T follicular helper cell (primary cell): ENCODE measurements at places on chromosomes 12 and 14.

DNA sequence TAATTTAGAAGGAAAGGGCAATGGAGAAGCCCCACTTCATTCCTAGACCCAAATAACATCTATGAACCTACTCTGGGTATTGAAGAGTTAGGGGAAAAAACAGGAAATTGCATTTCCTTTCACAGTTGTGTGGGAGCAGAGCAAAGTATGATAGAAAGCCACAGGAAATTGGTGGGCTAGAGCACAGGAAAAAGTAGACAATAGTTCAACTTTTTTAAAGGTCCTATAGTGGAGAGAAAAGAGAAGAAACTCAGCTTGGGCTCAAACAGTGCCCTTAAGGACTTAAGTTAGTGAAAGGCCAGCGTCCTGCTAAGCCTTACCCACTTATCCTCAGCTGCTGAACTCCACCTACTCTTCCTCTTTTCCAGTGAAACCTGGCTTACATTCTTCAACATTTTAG, 258.1 kb downstream of the DPY19L2 start:
- no peak for DNase-seq

DNA sequence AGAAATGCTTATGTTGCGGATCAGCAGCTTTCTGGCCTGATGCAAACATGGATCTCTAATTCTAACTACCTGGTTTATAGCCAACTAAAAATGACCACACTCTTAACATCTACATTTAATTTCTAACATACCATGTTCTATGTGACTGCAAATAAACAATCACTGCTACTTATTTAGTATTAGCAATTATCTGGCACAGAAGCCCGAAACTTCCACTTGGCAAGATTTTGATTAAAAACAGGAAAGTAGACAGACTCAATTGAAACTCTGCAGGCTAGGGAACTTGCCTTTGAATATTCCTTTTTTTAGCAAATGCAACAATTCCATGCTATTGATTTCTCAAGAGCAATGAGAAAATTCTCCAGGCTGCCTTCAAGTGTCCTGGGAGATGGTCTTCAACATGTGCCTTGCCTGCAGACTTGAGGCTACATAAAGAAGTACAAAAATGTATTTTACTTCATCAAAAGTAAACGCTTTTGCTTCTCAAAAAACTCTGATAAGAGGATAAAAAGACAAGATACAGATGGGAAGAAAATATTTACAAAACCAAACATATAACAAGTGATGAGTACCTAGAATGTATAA, 9.1 kb upstream of the TMCC3 start:
- no peak for DNase-seq

DNA sequence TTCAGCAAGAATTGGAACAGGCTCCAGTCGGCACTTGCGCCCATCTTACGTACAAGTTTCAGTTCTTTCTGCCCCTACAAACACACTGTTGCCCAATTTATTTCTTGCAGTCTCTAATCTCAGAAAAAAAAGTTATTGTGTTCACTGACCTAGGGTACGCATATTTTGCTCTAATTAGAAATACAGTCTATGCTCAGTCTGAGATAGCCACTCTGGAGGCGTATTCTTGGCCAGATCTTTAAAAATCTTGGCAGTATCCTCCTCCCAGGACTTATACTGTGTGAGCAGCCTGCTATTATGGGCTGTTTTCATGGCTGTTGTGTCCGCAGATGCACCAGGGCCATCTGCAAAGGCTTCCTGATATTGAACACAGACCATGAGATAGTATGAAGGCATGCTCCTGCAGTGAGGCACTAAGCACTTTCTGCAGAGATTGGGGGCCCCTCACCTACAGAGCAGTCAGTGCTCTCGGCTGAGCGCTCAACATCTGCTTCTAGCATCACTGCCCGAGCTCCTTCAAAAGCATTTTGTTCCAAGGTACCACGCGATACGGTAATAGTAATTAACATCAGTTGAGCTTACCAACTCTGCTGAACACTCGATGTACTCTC, 57.9 kb downstream of the PPM1H start:
- DNase-seq, result no peak

- DNase-seq, result no peak
These were observed 8.9 kb downstream of the C1S start for GRCh38 chr12:7069386-7069785.

DNA sequence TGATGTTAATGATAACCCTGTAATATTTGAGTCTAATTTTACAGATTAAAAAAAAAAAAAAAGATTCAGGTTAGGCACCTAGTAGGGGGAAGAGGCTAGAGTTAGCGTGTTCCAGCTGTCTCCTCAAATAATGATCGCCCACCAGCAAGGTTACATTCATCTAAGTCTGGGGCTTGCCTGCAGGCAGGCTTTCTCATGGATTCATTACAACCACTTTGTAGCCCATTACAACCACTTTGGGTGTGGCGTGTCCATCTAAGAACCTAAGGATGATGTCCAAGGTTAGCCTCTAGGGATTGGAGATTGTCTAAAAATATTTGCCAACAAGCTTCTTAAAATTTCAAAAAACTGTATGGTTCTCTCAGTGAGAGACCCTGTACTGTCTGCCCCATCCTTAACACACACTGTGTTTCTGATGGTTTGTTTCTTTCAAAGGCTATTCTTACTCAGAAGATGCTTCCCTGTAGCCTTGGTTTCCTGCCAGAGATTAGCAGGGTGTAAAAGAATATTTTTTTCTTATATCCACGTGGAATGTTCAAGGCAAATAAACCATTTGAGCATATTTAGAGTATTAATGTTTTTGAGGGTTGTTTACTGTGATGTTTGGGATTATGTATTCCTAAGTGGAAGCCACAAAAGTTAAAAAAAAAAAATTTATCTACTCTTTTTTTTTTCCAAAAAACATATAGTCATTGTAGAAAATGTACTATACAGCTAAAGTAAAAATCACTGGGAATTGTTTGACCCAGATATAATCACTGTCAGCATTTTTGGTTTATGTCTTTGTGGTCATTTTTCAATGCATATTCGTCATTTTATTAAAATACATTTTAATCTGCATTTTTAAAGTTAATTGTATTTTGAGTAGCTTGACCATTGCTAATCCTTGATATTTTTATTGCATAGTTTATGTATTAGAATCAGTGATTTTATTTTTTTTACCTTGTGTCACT, 1.7 kb downstream of the DYNC1H1 start:
- no peak for DNase-seq

DNA sequence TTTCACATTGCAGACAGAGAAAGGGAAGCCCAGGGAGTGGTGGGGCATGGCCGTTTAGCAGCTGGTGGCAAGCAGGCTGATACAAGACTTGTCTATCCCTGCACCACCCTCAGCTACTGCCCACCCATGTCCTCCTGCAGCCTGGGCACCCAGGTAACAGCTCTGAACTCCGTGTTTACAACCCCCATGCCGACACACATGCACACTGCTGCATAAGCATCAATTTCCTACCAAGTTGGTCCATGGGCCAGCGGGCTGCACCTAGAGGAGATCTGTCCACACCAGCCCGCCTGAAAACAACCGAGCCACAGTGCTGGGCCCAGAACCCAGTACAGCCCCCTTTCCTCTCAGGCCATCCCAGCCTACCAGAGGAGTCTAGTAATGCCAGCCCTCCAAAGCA, 75.9 kb upstream of the C14orf180 start:
- DNase-seq, result no peak

DNA sequence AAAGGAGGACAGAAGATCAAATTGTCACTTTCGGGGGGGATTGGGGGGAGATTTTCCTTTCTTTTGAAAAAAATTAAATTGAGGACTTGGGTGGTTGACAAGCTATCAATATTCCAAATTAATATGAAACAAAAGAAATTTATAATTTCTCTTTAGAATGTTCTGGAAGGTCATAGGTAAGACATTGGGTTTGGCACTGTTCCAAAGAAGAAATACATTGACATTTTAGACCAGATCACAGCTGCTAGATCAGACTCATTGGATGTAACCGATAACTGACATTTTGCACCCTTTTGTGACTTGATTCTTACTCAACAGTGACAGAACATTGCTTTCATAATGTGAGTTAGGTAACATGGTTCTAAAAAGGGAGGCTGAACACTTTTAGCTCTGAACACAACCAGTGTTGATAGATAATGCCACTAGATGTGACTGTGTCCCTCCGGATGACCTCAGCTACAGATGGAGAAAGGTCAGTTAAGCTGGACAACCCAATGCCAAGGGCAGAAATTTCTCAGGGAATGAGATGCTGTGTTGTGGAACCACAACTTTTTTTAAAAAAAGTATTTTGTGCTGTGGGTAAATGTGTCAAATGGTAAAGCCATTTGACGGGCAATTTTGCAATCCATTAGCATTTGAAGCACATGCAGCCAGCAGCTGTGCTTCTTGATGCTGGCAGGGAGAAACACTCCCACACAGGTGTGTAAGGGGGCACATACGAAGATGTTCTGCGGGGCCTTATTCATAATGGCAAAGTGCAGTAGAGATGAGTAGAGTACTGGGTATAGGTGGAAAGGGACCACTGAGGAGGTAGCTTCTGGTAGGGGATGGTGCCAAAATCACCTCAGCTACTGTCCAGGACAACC, 62.9 kb downstream of the RFX4 start:
- no peak for DNase-seq

DNA sequence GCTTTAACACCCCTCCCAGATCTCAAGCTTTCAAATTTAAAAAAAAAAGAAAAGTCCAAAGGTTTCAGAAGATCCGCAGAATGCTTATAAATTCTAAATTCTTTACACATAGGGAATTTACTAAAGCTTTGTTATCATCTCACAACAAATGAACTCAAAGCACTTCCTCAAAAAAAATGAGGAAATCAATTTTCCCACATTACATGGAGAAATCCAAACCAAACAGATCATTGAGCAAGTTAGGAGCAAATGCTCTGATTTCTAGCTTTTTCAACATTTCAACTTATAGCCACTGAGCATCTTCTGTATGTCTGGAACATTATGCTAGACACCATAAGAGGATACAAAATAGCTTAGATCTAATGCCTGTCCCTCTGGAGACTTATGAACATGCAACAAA, 161.0 kb downstream of the CEP128 start:
- DNase-seq, result no peak

GRCh38 chr12:67456431-67456901, 187.3 kb downstream of the CAND1 start:
- DNase-seq, result no peak

- no peak for DNase-seq
These were observed 5.6 kb downstream of the MSI1 start for GRCh38 chr12:120363274-120363855.

DNA sequence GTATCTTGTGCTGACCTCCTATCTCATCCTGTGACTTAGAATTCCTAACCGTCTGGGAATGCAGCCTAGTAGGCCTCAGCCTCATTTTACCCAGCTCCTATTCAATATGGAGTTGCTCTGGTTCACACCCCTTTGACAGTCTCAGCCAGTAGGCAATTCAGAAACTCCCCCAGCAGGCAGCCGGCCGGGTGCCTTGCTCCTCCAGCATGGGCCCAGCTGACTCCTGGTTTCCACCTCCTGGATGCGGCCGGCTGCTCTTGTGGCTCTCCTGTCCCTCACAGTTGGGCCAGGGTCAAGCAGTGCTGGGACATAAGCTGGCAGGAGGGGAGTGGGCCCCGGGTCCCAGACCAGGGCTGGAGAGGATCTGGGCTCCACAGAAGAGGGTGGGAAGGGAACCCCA, 58.2 kb downstream of the LRRC74A start:
- DNase-seq, result no peak

GRCh38 chr14:51491776-51492175, 159.9 kb upstream of the FRMD6 start:
- no peak for DNase-seq

GRCh38 chr12:78885466-78885865, 20.9 kb downstream of the SYT1 start:
- DNase-seq, result no peak

- DNase-seq, result no peak
These were observed 3.4 kb downstream of the PTHLH start for GRCh38 chr12:27968972-27969623.

DNA sequence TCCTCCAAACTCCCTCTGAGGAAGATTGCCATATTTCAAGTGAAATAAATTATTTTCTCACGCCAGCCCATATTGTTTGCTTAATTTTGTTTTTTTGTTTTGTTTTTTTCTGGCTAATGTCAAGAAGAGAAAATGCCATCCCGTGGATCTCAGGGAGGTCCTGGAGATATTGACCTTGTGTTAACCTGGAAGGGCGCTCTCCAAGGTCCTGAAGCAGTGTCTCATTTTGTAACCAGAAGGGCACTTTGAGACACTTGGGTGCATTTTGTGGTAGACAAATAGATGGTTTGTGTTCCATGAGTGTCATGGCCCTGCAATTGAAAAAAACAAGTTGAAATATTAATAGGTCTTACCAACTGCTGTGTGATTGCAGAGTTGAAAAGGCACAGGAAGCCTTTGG, 268.9 kb downstream of the SUDS3 start:
- DNase-seq, result no peak

- DNase-seq, result no peak
These were observed 1.3 kb upstream of the ASCL1 start for GRCh38 chr12:102955926-102956737.

DNA sequence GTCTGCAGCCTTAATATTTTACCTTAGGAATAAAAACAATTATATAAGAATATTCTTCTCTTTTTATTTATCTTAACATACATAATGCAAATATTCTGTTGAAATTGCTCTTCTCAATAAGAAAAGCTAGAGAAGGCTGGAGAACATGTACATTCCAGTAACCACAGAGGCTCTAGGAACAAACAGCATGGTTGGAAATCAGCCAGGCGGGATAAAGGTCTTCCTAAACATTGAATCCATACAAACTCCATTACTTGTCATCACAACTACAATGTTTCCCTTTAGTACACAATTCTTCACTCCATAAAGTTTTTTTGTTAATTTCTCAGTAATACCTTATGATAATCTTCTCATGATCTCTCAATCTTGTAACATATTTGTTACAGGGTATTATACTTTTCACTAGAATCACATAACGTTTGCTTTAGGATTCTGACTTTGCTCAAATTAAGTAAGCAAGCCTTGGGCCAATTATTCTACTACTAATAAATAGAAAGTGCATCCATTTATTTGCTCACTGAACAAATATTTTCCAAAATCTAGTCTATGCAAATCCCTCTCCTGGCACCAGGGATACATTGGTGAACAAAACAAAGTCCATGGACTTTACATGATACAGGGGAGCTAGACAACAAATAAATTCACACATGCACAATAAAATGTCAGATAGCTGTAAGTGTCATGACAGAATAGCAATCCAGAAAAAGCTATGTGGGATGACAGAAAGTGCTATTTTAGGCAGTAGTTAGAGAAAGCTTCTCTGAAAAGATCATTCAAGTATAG, 237.5 kb upstream of the TMTC1 start:
- no peak for DNase-seq

- DNase-seq, result no peak
These were observed 28.7 kb downstream of the MSRB3 start for GRCh38 chr12:65307169-65307501.

DNA sequence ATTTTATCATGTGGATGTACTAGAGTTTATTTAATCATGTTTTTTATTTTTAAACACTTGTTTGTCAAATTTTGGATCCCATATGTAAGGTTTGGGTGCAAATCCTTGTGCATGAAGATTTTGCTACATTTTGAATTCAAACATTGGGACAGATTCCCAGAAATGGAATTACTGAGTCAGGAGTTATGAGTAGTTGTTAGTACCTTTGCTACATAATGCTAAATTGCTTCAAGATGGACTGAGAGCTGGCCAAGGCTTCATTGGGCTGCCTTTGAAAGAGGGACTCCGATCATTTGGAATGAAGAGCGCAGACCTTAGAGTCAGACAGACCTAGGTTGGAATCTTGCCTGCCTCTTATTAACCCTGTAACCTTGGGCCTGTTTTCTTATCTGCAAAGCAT, 154.9 kb upstream of the PWP1 start:
- no peak for DNase-seq

- no peak for DNase-seq
These were observed 147.9 kb upstream of the PKP2 start for GRCh38 chr12:33044447-33044846.

- DNase-seq, result no peak
These were observed 195.3 kb upstream of the IGF1 start for GRCh38 chr12:102675672-102676071.
